Muscle of leg (tissue), 16 donors: ENCODE measurements at places on chromosomes 6 and 20. TPM values are rescaled to one million over a fixed set of nuclear protein-coding genes. Genes with fewer than 3 reads are reported as not detected.

DNA sequence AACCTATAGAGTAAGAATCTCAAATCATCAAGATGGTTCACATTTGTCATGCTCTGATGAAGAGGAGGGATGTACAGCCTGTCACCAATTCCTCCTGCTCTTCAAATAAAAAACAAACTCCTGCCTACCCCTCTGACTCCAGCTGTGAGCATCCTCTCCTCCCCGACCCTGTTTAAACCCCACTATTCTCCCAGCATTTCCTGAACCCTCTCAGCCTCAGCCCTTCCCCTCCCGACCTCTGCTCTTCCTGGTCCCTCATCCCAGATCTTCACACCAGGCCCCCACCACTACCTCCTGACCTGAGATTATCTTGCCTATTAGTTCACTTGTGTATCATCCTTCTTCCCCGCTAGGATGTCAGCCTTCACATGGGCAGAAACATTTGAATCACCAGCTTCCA, 75.8 kb downstream of the ZMYND8 start:
- DNase-seq: no peak

Gene HNF4A
- under 0.01 TPM for total RNA-seq

GRCh38 chr6:88662653-88663174, 300.7 kb downstream of the RNGTT start:
- DNase-seq: no peak

DNA sequence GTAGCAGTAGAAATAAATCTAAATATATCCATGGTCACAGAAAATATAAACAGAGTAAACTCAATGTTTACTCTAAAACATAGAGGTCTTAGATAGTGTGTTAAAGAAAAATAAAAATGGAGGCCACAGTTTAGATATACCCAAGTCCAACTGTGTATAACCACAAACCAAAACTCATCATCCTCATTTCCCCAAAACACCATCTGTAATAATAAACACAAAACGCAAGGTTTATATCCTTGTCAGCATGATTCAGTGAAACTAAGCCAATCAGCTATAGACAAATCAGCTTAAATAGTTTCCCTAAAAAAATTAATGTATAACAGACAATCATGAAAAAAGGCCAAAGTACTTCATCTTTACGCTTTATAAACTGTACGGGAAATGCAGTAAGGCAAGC, 2.7 kb upstream of the HACE1 start:
- DNase-seq: no peak

DNA sequence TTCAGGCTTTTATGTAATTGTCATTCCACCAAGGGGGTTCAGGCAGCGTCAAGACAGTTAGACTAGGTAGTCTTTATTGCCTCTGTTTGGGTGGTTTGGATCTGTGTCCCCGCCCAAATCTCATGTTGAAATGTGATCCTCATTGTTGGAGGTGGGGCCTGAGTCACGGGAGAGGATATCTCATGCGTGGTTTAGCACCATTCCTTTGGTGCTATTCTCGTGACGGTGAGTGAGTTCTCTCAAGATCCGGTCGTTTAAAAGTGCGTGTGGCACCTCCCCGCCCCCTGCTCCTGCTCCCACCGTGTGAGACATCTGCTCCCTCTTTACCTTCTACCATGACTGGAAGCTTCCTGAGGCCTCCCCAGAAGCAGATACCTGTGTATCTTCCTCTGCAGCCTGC, 51.3 kb upstream of the FOXC1 start:
- DNase-seq: no peak

Gene BPIFB4
- total RNA-seq: 0.09 TPM

DNA sequence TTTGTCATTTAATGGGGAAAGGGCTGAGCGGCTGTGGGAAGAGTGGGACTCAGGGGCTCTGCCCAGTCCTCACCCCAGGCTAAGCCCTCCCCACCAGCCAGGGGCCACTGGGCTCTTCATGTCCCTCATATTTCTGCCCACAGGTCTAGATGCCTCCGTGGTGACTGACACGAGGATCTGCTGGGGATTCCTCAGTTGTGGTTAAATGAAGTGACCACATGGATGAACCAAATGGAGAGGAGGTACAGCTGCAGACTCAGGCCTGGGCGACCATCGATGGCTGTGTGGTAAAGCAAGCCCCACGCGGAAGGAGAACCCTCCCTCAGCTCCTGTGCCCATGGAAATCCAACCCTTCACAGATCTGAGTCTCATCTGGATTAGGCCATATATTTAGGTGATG, 29.4 kb downstream of the RAET1L start:
- no peak for DNase-seq

DNA sequence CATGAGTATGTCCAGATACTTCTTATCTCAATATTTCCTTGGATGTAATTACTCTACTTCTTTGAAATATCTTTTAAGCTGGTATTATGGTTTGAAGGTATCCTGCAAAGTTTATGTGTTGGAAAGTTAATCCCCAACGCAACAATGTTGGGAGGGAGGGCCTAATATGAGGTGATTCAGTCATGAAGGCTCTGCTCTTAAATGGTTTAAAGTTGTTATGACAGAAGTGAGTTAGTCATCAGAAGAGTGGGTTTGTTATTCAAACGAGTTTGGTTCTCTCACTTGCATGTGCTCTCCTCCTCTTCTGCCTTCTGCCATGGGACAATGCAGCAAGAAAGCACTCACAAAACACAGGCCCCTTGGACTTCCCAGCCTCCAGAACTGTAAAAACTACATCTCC, 176.3 kb downstream of the KCNQ5 start:
- no peak for DNase-seq

Gene KHDRBS2
- 0.71 TPM for total RNA-seq

DNA sequence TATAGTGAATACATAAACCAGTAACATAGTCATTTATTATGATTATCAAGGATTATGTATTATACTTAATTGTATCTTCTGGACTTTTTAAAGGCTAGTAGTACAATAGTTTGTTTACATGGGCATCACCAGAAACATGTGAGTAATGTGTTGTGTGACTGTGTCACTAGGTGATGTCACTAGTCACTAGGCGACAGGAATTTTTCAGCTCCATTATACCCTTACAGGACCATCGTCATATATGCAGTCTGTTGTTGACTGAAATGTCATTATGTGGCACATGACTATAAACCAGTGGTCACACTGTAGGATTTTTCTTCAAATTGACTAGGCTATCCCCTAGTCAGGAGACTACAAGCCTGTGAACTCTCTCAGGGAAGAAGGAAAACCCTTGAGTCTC, 86.5 kb upstream of the CENPW start:
- DNase-seq: no peak

Gene FERMT1
- total RNA-seq: 0.58 TPM

Gene TCP11
- 0.44 TPM for total RNA-seq

GRCh38 chr6:152232501-152233151, 404.5 kb downstream of the SYNE1 start:
- peak; percentile 35 for DNase-seq

Gene NPEPL1
- 22.3 TPM for total RNA-seq

Gene LAMP5
- 0.66 TPM for total RNA-seq

DNA sequence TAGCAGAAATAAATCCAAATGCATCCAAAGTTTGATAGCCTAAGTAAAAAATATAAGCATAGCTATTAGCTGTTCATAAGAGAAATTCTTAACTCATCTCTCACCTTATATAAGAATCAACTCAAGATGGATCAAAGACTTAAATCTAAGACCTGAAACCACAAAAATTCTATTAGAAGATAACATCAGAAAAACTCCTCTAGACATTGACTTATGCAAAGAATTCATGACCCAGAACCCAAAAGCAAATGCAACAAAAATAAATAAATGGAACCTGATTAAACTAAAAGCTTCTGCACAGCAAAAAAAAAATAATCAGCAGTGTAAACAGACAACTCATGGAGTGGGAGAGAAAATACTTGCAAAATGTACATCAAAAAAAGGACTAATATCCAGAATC, 184.3 kb downstream of the TFAP2A start:
- no peak for DNase-seq

- no peak for DNase-seq
Observed at GRCh38 chr20:62980380-62980960, 26.3 kb downstream of the BHLHE23 start.

Gene XKR7
- total RNA-seq: 0.04 TPM

GRCh38 chr6:24228681-24229255, 102.8 kb downstream of the NRSN1 start:
- peak; percentile 40 for DNase-seq

DNA sequence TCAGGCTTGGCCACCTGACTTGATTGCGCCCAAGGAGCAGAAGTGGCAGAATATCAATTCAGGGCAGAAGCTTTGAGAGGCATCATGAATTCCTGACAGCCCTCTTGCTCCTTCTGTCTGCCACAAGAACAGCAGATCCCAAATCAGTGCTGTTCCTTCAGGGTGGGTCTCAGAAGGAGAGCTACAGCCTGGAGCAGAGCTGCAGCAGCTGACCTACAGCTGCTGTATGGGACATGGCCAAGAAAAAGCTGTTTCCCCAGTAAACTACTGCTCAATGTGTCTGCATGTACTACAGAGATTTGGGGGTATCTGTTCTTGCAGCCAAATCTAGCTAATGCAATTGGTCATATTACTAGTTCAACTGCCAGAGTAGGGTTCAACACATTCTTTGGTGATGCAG, 69.0 kb downstream of the SLC22A3 start:
- peak; percentile 92 for DNase-seq

Gene BPIFA1
- not detected for total RNA-seq

DNA sequence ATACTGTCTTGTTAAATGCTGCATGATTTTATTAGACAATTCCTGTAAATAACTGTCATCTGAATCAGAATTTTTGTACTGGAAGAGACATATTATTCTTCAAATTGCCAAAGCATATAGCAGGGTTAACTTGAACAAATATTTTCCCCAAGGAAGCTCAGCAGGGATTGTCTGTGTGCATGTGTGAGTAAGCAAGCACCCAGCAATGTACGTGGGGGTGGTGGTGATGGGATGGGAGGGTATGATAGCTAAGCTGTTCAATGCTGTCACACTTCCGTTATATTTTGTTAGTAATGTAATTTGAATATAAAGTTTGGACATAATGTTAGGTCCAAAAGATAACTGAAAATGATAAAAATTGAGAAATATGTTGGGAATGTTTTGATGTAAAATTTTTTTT, 118.1 kb downstream of the MYB start:
- DNase-seq: no peak

Gene MBOAT1
- total RNA-seq: 6.1 TPM

GRCh38 chr6:167127785-167128531, 5.1 kb downstream of the CCR6 start:
- DNase-seq: no peak

GRCh38 chr20:20711413-20711812, 1.0 kb downstream of the RALGAPA2 start:
- DNase-seq: no peak

DNA sequence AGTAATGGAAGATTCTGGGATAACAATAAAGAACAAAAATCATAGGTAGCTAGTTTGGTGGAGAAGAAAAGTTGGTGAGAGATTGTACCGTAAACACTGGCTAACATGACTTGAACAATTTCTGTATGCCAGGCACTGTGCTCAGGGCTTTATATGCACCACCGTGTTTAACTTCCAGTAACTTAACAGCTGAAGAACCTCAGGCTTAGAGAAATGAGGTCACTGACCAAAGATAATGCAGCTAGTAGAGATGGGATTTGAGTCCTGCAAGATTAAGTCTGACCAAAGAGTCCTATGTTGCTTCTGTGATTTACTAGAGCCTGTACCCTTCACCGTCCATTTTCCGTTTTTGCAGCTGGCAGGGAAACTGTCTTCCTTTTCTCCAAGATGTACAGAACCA, 2.7 kb downstream of the CSTF1 start:
- DNase-seq: peak; percentile 15

DNA sequence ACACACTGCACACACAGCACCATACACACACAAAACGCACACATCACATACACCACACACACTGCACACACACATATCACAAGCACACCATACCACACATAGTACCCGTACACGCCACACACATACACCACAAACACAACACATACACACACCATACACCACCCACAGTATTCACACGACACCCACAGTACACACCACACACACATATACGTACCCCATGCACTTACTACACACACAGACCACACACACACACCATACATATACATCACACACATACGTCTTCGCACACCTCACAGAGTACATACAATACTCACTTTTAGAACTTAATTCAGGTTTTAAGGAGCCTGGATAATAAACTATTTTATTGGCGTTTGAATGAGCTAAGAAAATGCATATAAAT, 1805.3 kb upstream of the DEFB115 start:
- DNase-seq: no peak
